ENCODE measurements at places on chromosomes 7 and 10. TPM values are rescaled to one million over a fixed set of nuclear protein-coding genes. Genes with fewer than 3 reads are reported as not detected.

HABP2 gene
- not detected for total RNA-seq

CUBN gene
- 0.32 TPM for total RNA-seq

RSPH10B gene
- not detected for total RNA-seq

CAV2 gene
- 1.7 TPM for total RNA-seq

GIMAP5 gene
- not detected for total RNA-seq

ADAMTS14 gene
- 29.8 TPM for total RNA-seq

All from glutamatergic neuron (in vitro differentiated cells).